Frontal cortex (tissue), 4 donors: ENCODE measurements at places on chromosomes 4 and X. TPM values are rescaled to one million over a fixed set of nuclear protein-coding genes. Genes with fewer than 3 reads are reported as not detected.

Gene AMTN
- total RNA-seq = not detected

Gene TMPRSS11D
- not detected for total RNA-seq

Gene ESX1
- total RNA-seq = not detected

Gene STAP1
- total RNA-seq = not detected

Gene TLR10
- 1.6 TPM for total RNA-seq

Gene P2RY4
- not detected for total RNA-seq

Gene HTN1
- total RNA-seq = not detected
